ENCODE measurements at places on chromosomes 5 and 9.

GRCh38 chr9:38284588-38285051 lies 107.9 kb upstream of the ALDH1B1 start:
- DNase-seq: no peak

DNA sequence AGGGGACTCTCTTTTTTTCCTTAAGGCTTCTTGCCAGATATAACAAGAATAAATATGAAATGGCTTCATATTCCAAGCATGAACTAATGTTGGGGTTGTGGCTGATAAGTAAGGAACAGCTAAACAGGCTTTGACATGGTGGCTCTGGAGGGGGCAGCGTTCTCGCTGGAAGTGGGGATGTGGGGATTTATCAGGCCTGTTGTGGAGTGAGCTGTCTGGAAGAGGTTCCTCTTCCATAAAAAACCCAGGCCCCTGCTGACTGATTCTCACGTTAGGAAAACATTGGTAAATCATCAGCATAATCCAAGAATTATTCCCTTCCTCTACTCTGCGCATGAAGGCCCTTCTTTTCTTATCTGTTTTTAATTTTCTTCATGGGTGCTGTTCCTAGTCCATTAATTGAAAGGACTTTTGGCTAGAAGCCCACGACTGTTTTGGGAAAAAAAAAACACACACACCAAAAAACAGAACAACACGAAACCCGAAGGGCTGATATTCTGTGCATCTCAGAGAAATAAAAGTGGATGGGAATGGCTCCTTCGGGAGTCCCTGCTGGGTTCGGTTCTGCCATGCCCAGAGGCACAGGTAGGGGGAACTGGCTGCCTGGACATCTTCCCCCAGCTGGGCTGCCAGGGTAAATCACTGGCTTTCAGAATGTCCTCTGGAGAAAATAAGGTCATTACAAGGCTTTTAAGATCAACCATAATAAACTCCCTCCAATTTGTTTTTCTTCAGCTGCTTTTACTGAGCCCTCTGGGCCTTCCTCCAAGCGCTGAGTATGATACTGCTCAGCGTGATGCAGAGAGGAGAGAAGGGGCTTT lies 297.0 kb downstream of the SLIT3 start:
- no peak for DNase-seq

DNA sequence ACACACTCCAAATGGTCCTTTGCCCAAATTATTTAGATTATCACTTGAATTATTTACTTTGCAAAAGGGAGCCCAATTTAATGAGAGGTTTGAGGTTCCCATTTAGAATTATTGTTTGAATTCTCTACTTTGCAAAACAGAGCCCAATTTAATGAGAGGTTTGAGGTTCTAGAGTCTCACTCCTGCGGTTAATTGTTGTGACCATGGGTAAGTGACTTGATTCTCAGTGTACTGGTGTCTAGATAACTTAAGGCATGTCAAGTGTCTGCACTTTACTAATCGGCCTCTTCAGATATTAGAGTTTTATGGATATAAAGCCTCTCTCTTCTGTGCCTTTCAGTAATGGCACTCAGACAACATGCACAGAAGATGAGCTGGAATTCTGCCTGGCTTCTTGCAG lies 67.5 kb downstream of the YIPF5 start:
- DNase-seq: no peak

- DNase-seq: no peak
Observed at GRCh38 chr9:93155716-93156474, 21.8 kb upstream of the NINJ1 start.

DNA sequence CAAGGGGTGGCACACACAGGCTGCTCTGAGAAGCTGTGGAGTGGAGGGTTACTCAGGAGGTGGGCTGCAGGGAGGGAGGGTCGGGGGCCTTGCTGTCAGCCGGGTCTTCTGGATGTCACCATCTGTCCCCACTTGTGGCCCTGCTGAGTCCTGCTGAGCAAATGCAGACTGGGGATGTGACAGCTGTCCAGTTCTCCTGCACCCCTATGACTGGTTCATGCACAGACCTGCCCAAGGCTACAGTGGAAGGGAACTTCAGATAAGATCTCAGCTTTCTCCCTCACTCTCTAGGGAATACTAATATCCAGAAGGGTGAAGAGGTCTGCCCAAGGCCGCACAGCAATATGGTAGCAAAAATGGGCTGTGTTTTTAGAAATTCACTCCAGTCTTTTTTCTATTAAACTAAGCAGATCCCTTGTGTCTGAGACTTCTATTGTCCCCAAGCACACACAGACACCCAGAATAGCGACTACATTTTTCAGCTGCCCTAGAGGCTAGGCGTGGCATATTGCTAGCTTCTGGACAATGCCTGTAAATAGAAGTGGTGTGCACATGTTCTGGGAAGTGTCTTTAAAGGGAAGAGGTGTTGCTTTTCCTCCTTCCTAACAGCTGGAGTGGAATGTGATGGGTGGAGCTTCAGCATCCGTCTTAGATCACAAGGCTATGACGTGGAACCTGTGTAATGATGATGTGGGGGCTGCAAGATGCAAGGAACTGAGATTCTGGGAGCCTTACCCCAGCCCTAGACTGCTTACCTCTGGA lies 51.1 kb upstream of the TBC1D2 start:
- DNase-seq: no peak

GRCh38 chr9:87245271-87245670 lies 252.4 kb upstream of the DAPK1 start:
- no peak for DNase-seq

DNA sequence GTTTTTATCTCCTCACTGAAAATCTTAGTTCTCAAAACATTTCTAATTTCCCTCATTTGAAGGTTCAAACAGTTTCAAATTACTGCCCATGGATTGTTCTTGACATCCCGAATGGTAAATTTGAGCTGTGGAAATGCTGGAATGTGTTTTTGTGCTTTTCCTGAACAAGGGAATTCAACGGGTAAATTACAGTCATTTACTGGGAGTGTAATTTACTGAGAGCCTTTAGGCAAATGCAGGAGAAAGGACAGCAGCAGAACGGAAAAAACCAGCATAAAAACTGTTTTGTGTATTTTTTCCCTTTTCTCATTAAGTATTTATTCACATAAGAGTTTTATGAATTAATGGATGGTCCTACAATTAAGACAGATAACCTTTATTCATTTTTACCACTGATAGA lies 139.2 kb downstream of the PBX3 start:
- no peak for DNase-seq

GRCh38 chr5:1138445-1139245 lies 26.8 kb upstream of the SLC12A7 start:
- no peak for DNase-seq

DNA sequence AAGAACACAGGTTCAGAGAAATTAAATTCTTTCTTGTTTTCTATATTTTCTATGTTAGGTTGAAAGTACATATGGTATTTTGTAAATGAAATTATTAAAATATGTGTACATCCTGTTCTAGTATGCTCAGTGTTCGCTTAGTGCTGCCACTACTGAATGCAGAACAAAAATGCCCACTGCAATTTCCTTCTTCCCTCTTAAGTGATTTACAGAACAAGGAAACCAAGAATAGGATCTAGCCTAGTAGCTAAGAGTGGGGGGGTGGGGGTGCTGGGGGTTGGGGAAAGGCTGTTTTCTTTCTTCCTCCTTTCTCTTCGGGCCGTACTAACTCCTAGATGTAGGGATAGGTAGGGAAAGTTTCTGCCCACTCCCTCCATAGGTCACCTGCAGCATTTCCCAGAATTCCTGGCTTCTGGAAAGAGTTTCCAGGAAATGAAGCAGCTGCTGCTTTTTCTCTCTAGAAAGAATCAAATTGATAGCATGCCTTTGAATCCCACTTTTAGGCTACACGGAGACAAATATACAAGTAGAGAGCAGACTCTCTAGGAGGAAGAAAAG lies 15.7 kb downstream of the SPATA9 start:
- DNase-seq: no peak

- no peak for DNase-seq
Observed at GRCh38 chr5:175733017-175733416, 75.1 kb downstream of the HRH2 start.

DNA sequence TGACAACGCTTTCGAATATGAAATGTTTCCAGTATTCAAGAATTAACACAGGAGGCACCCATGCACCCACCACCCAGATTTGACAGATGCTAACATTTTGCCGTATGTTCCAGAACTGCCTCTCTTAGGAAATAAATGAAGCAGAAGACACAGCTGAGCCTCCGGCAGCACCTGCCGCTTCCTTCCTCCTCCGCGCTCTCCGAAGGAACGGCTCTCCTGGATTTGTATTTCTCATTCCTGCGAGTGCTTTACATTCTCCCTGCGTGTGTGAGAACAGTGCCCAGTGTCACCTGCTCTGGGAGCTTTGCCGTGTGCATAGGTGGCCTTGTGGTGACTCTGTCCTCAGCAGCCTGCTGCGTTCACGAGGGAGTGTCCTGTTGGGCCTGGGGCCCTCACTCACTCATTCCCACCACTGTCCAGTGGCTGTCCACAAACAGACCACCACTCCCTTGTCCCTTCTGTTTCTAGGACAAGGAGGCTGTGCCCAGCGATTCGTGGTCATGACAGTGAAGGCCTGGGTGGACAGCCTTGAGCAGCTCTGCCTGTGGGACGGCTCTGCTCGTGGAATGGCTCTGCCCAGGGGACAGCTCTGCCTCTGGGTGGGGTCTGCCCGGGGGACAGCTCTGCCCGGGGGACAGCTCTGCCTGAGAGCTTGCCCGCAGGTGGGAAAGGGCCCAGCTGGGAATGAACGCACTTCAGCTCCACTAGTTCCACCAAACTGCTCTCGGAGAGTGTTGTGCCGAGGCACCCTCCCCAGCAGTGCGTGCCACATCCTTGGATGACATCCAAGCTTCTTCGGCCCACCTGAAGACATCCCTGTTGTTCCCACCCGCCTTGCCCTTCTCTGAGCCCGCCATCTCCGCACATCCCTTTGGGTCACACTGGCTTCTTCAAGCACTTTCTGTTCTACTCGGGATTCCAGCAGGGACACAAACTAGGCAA lies 170.5 kb upstream of the PPP1R26 start:
- no peak for DNase-seq

DNA sequence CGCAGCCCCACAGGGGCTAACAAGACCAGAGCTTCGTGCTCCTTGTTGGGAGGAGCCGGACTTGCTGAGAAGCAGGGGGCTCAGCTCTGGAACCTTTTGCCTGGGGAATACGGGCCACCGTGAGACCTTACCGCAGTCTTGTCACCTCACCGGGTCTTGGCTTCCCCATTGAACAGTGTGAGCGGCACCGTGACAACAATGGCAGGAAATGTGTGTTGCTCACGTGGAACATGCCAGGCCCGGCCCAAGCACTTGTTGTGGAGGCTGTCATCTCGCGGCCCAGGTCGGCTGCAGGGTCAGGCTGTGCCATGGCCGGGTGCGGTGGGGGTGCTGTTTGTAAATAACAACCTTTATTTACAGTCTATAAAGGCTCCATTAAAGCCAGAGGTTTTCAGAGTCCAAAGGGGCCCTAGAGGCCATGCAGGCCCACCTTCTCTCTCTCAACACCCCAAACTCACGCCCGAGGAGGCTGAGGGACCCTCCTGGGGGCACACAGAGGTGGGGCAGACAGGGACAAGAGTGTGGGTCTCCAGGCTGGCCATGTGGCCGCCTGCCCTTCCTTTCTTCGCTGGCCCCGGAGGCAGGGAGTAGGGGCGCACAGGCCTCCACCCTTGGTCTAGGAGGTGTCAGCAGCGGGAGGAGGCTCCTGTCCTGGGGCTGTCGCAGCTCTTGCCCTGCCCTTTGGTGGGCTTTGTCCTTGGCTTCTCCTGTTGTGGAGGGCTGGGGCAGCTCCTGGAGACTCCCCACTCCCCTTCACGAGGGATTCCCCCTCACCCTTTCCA lies 79.7 kb downstream of the TSPAN17 start:
- no peak for DNase-seq

- DNase-seq: no peak
Observed at GRCh38 chr5:175638305-175638704, 19.6 kb upstream of the HRH2 start.

DNA sequence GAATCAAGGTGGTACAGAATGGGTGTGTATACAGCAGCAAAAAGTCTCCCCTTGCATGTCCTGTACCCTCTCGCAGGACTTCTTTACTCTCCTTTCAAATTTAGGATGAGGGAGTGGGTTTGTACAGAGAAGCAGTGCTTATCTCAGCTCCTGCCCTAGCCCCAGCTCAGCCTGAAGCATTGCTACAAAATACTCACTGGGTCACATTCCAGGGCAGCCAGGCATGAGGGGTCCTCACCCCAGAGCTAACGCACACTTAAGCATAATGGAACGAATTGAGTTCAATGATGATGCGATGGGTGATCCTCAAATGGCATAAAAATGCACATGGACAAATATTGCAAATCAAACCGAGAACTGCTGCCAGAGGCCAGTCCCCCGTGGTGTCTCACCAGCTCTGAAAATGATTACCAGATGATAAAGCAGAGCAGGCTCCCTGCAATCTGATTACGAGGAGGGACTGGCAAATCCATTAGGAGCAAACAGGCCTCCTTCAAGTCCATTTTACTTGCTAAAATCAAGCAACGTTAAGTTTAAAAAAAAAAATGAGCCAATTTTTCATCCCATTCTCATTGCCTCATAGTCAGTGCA lies 231.6 kb upstream of the TAS2R1 start:
- DNase-seq: no peak

GRCh38 chr9:116360989-116361388 lies 207.4 kb downstream of the PAPPA start:
- no peak for DNase-seq
